T1000 (cell line): ENCODE measurements at places on chromosomes 11 and 22.

- no peak for DNase-seq
Observed at GRCh38 chr11:91851908-91852307, 372.7 kb upstream of the FAT3 start.

GRCh38 chr11:85699957-85700741 is 14.2 kb upstream of the CCDC89 start:
- no peak for DNase-seq

DNA sequence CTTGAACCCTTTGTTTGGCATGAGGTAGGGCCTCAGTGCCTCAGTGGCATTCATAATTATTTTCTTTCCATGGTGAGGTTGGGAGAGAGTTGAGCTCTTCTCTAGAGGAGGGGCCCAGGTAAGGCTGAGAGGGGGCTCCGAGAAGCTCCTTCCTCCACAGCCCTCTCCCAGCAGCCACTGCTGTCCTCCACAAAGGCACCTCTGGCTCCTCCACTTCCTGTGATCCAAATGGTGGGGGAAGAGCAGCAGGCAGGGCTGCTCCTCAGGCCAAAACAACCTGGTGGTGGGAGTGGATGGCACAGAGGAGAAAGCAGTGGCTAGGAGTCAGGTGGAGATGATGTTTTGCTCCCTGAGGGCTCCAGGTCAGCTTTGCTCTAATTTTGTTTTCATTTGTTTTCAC is 13.3 kb downstream of the ROBO4 start:
- no peak for DNase-seq

- DNase-seq, result no peak
Observed at GRCh38 chr11:126815111-126815510, 185.5 kb downstream of the KIRREL3 start.

DNA sequence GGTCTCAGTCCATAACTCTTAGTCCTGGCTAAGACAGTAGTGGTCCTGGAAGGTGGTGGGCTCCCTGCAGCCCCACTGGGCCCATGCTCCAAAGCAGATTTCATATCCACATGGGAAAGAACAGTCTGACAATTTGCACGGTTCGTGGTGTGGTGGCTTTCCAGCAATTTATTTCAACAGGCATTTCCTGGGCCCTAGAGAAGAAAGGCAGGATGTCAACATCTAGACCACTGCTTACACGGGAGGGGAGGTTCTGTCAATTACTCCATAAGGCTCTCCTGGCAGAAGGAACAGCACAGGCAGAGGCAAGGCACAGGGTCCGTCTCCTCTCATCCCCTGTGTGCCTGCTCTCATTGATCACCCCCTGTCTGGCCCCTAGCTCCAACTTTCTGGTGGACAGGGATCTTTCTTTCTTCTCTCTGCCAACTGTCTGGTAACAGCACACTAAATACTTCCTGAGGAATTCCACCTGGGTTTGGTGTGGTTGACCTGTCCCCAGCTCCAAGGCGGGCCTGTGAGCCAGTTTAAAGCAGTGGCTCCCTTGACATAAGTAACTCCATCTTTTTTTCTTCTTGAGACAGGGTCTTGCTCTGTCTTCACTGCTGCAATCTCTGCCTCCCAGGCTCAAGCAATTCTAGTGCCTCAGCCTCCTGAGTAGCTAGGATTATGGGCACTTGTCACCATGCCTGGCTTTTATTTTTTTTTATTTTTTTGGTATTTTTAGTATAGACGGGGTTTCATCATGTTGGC is 5.1 kb upstream of the A4GALT start:
- DNase-seq, result no peak
